ENCODE measurements at places on chromosomes 3 and 15. TPM values are rescaled to one million over a fixed set of nuclear protein-coding genes. Genes with fewer than 3 reads are reported as not detected.

CHRNB4 gene
- not detected for total RNA-seq

TMEM108 gene
- not detected for total RNA-seq

MUSTN1 gene
- total RNA-seq: not detected

CACNA1D gene
- not detected for total RNA-seq

GNB5 gene
- total RNA-seq: 36.0 TPM

ABHD14A gene
- total RNA-seq: 7.9 TPM

SCAANT1 gene
- not detected for total RNA-seq

WDR93 gene
- not detected for total RNA-seq

LRRC57 gene
- total RNA-seq: 24.4 TPM

PATL2 gene
- under 0.01 TPM for total RNA-seq

Measured in epithelial cell of umbilical artery (primary cell).